NCI-H1417 treated with DMSO at 0.1 percent for 48 hours (cell line): ENCODE measurements at places on chromosomes 16 and 17.

- no peak for DNase-seq
Measured at GRCh38 chr17:33404070-33404819, 111.2 kb upstream of the ASIC2 start.

- no peak for DNase-seq
Measured at GRCh38 chr16:3481696-3482658, 13.3 kb downstream of the C16orf90 start.

- DNase-seq, result no peak
Measured at GRCh38 chr17:40344421-40345160, 19.9 kb downstream of the GJD3 start.

GRCh38 chr17:40153603-40154236 is 13.4 kb downstream of the CASC3 start:
- no peak for DNase-seq

DNA sequence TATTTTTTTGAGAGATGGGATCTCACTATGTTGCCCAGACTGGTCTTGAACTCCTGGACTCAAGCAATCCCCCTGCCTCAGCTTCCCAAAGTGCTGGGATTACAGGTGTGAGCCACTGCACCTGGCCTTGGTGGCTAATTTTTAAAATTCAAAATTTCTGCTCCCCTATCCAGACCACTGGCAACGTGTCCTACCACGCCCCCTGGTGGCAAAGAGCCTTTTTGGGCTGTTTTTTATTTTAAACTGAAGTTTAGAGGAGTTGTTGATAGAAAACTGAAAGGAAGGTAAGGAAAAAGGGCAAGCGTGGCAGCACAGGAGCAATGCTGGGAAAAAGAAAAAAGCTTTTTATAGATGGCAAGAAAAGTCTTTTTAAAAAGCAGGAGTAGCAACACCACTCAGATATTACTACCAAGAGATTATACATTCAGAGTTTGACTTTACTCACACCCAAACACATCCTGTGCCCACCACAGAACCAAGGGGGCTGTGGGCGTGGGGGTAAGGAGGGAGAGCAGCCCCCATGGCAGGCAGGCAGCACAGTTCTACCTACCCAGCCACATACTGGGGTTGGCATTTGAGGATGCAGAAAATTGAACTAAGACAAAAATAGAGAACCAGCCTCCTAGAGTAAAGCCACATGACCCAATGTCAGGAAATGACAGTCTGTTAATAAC is 4.2 kb upstream of the MXRA7 start:
- DNase-seq, result no peak

GRCh38 chr16:12646490-12647274 is 157.0 kb downstream of the CPPED1 start:
- no peak for DNase-seq

DNA sequence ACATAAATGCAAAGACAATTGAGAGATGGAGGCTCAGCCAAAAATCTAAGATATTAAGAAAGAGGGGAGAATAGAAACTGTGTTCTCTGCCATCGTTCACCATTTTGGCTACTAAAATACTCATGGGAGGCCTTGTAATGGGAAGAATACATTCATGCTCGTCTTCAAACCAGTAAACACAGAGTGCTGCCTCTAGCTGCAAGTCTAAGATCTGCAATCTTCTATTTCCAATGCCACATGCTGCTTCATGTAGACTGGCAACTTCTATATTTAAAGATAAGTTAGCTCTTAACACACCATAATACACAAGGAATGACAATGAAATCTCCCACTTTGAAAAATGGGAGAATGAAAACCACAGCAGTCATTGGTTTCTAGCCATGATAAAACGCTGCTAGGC is 387.3 kb downstream of the HS3ST3B1 start:
- no peak for DNase-seq

DNA sequence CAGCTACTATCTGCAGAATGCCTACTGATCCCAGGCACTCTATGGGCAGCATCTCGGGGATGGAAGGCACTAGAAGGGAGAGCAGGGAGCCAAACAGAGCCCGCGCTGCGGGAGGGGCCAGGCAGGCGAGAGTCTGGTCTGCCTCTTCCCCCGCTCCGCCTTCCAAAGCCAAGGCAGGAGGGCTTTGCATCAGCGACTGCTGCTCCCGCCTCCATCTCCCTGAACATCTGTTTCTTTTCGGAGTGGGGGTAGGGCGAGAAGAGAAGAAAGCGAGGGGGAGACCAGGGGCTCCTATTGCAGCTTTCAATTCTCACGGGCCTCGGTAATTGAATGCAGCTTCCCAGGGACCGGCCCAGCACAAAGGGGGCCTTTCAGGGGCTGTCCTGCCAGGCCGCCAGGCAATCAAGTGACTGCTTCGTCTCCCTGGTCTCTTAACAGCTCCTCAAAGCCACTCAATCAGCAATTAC is 31.4 kb upstream of the CDC42EP4 start:
- DNase-seq, result no peak

DNA sequence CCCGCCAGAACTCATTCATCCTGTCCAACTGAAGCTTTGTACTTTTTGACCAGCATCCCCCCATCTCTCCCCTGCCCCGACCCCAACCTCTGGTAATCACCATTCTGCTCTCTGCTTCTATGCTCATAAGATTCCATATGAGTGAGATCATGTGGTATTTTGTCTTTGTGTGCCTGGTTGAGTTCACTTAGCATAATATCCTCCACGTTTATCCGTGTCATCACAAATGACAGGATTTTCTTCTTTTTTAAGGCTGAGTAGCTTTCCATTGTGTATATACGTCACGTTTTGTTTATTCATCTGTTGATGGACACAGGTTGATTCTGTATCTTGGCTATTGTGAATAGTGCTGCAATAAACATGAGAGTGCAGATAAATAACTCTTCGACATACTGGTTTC is 278.9 kb downstream of the SNX29 start:
- no peak for DNase-seq

DNA sequence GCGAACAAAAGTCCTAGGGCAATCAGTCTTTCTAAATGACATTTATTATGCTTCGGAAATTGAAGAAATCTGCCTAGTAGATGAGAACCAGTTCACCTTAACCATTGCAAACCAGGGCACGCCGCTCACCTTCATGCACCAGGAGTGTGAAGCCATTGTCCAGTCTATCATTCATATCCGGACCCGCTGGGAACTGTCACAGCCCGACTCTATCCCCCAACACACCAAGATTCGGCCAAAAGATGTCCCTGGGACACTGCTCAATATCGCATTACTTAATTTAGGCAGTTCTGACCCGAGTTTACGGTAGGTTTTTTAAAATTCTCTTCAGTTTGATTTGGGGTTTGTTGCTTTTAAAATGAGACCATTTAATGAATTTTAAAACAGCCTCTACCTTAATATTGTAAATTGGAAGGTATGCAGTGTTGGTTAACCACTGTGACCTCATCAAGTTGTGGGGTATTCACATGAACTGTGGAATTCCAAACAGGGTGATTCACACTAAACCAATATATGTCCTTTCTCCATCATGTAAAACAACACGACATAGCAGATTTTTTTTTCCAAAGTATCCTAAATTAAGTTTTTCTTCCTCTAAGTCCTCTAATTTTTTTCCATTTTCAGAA is 6.2 kb upstream of the EVI2A start:
- no peak for DNase-seq

DNA sequence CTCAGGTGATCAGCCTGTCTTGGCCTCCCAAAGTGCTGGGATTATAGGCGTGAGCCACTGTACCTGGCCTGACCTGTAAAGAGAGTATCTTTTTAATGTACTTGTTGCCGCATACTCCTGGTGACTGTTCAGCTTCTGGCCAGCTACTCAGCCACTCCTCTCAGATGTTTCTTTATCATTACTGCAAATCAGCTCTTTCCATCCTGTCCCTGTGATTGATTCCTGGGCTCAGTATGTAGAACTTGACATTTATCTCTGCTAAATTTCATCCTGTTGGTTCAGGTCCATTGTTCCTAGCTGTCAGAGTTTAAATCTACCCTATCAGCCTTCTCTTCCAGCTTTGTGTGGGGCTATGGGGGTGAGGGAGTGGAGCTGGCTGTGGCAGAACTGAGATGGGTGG is 211.5 kb upstream of the ASIC2 start:
- no peak for DNase-seq

DNA sequence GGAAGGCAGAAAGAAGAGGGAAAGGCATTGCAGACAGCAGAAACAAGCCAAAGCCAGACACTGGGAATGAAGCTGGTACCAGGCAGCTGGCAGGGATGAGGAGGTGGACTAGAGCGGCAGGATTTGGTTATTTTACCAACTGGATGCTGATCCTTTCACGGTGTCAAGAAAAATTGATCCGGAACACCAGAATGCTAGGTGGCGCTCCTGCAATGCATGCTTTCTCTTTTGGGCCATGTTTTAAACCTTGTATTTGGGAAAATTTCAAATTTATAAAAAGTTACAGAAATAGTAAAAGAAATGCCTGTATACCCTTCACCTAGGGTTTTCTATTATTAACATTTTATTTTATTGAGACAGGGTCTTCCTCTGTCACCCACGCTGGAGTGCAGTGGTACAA is 224.7 kb downstream of the SOX9 start:
- no peak for DNase-seq

DNA sequence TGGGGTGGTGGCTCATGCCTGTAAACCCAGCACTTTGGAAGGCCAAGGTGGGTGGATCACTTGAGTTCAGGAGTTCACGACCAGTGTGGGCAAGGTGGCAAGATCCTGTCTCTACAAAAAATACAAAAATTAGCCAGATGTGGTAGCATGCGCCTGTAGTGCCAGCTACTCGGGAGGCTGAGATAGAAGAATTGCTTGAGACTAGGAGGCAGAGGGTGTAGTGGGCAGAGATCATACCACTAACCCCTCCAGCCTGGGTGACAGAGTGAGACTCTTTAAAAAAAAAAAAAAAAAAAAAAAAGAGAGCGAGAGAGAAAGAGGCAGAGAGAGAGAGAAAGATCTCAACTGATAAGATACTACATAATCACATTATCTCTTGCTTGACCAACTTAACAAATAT is 45.9 kb downstream of the KANSL1 start:
- no peak for DNase-seq

DNA sequence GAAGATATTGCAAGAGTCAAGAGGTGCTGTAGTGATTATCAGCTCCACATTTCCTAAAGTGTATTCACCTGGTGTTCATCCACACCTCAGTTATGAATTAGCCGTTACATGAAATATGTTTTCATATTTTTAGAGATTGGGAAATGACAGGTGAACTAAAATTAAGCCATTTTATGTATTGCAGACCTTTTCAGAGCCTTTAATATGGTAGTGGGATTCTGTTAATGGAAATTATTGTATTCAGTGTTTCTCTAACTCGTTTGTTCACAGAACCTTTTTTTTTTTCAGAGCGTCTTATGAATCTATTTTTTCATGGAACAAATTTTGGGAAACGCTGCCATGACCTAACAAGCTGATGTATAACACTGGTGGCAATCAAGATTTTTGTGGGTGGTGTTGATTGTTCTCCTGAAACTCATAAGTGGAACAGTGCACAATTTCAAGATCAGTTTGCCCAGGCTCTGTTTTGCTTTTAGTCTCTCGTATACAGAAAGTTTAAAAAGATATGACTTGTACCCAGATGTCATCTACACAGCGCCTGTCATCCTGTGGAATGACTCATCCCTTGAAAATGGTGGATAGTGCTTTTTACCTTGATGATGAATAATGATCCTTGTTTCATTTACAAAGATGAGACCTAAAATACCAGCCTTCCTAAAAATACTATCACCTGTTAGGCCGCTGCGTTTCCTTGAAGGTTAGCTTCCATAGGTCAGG is 88.8 kb downstream of the ARHGAP44 start:
- no peak for DNase-seq

DNA sequence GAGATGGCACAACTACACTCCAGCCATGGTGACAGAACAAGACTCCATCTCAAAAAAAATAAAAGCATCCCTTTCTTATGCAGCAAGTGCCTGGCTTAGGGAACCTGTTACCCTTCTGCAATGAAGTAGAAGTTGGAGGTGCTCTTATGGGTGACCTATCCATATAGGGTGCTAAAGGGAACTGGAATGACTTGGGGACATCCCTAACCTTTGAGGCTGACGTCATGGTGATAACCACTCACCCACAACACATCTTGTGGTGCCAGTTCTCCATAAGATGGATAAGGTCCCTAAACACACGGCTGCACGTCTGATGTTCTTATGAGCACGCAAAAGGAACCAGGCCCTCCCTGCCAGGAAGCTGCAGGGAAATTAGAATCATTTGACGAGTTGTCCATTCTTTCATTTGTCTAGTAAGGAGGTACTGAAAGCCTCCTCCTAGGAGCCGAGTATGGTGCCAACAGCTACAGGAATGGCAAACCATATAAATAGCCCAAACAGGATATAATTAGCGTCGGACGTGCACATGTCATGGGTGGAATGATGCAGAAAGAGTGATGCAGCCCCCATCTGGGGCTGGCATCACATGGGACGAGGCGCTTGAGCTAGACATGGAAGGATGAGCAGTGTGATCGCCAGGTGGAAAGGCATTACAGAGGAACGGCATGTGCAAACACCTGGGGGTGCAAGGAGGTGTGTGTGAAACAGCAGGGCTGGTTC is 52.5 kb downstream of the ARHGAP27 start:
- no peak for DNase-seq

DNA sequence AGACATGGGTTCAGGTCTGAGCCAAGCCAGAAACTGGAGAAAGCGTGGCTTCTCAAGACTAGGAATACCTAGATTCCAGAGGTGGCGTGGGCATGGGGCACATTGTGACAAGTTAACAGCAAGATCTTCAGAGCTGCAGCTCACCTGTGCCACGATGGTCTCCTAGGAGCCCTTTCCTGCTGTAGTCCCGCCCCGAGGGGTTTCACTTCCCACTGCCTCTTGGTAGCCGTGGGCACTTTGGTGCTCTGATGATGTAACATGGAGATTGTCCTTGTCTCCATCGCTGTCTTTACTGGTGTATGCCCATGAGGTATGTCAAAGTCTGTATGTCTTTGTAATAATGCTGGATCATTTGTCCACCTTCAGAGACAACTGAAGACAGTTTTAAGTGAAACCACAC is 89.7 kb downstream of the WWOX start:
- DNase-seq, result no peak

DNA sequence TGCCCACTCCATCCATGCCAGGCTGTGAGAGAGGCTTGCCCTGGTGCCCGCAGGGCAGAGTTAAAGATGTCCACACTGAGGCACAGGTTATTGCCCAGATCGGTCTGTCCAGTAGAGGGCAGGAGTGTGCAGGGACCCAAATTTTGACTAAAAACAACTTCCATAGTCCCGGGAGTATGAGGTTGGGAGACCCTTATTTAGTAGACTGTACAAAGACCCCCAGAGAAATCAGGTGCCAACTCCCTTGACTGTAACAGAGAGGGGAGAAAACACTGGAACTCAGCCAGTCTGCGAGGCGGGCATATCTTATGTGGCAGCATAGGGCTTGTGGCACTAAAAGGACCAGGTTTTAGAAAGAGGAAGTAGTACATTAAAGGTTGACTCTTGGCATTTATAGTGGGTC is 43.4 kb downstream of the HNF1B start:
- DNase-seq, result no peak

- DNase-seq, result no peak
Measured at GRCh38 chr17:46108550-46109110, 84.6 kb downstream of the KANSL1 start.

GRCh38 chr17:49016775-49017463 is 19.7 kb downstream of the IGF2BP1 start:
- DNase-seq, result no peak

- no peak for DNase-seq
Measured at GRCh38 chr17:45895304-45895968, 1.1 kb downstream of the MAPT start.
